ENCODE measurements at places on chromosomes 7 and 10. TPM values are rescaled to one million over a fixed set of nuclear protein-coding genes. Genes with fewer than 3 reads are reported as not detected.

The CFTR gene
- 0.60 TPM for total RNA-seq

The ITPRID1 gene
- total RNA-seq: 0.28 TPM

DNA sequence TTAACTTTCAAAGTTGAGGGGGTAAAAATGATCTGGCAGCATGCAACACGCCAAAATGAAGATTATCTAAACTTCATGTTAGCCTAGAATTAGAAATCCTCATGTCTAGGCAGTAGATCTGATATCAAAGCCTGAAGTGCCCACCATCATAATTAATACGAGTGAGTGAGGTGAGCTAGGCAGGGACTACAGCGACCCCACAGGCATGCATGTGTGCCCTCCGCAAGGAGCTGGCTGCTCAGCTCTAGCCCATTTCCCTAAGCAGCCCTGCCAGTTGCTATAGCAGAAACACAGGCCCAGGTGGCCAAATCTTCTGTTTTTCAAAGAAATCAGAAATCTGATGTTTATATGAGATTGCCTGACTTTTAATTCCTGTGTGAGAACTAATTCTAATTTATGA, 93.1 kb upstream of the IFRD1 start:
- ATAC-seq: no peak

- no peak for ATAC-seq
These were observed 144.6 kb upstream of the COL1A2 start for GRCh38 chr7:94250124-94250523.

DNA sequence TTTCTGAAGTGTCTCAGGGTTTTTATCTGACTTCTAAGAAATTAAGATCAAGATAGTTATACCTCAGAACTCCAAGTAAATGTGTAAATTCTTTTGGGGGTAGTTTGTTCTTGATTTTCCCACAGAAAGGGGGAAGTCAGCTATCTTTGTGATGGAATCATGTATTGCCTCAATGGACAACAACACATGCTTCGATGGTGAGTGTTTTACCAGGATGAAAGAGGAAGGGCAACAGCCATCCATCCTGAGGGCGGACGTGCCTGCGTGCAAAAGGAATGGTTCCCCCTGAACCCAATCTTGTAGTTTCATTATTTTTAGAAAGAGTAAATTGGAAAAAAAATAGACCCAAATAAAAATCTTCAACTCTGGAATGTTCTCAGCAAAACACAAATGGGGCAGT, 67.2 kb upstream of the ZPBP start:
- ATAC-seq: no peak

DNA sequence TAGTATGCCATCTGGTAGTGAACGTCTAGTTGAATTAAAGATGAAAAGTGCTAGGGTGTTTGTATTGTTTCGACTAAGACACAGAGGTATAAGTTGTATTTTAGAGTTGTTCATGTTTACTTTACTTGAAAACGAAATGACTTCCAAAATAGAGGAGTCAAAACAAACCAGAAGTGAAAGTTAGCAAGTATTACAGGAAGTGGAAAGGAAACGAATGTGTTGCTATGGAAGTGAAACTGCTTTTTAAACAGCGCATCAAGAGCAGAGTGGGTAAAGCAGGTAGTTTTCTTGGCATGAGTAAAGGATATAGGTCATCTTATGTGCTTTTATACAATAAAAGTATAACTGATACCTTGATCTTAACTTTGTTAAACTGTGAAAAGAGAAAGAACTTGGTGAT, 20.0 kb upstream of the GALNTL5 start:
- no peak for ATAC-seq
